ENCODE measurements at places on chromosomes 5 and 9.

DNA sequence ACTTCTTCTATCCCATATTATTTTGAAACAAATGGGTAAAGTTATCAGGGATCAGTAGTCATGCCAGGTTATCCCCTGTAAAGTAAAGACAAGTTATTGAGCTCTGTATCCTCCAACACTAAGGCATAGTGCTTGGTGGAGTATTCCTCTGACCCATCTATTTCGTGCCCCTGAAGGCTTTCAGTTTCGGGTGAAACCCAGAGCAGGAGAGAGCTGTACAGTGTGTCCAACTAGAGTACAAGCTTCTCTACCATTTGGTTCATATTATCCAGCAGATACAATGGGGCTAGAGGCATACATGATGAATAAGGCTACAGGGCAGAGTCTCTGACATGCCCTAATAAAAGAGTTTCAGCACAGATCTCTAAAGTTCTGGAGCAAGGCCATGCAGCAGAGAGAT, 3.2 kb upstream of the SLC22A4 start:
- no peak for DNase-seq

DNA sequence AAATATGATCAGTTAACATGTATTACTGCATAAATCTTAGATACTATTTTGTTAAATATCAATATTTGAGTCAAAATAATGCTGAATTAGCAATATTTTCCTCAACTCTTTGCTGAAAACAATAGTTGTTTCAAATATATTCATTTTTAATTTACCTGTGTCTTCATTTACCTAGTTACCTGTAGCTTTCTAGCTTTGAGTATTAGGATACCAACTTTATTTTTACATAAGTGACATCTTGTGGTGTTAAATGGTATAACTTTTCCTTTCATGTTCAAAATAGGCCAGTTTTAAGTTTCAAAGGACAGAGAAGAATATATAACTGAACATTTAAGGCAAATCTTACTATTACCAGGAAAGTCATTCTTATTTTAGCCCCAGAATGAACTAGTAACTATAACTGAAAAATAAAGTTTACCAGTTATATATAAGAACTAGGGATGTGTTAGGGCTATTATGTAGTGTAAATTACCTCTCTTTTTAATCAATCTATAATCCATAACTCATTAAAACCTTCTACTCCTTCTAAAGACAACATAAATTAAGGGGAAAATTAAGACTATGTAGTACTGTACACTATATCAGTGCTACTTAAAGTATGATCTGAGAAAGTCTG, 25.3 kb downstream of the AP3B1 start:
- peak; percentile 15 for DNase-seq

DNA sequence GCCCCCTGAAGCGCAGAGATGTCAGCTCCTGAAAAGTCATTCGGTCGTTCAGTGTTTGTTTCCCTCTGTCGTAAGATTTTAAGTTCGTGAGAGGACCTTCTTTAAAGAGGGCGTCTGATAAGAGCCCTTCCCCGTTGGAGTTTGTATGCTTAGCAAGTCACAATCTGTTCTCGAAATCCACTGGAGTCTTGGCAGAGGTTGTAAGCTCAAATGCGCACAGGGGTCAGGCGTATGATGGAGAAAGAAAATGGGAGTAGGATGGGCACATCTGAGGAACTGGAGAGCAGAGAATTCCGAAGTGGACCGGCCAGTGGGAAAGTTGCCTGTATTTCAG, 710 bp downstream of the HSD17B4 start:
- no peak for DNase-seq

- DNase-seq = no peak
These were observed 11.5 kb downstream of the HMGCS1 start for GRCh38 chr5:43301653-43302091.

- no peak for DNase-seq
These were observed 2.5 kb upstream of the RNF38 start for GRCh38 chr9:36402536-36402935.

DNA sequence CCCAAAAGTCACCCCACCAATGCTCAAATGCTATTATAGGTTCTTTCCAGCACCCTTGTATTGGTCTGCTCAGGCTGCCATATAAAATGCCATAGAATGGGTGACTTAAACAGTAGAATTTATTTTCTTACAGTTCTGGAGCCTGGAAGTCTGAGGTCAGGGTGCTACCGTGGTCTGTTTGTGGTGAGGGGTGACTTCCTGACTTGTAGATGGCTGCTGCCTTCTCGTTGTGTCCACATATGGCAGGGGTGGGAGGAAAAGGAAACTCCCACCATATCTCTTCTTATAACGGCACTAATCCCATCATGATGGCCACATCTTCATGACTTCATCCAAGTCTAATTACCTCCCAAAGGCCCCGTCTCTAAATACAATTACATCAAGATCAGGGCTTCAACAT, 257.8 kb upstream of the TARS1 start:
- no peak for DNase-seq

- no peak for DNase-seq
These were observed 458.2 kb downstream of the TMEM232 start for GRCh38 chr5:110268283-110268682.

DNA sequence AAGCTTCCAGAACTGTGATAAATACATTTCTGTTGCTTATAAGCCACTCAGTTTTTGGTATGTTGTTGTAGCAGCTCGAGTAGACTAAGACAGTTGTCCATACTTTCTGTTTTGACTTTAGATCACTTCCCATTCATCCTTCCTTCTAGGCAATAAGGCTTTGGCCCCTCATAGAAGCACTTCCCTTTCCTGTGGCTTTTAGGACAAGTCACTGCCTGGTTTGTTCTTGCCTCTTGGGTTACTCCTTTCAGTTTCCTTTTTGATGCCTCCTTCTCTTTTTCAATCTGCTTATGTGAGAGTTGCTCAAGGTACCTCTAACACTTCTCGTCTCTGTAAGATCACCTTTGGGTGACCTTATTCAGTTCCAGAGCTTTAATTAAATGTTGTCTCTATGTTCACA, 72.4 kb upstream of the NTRK2 start:
- DNase-seq = no peak

- no peak for DNase-seq
These were observed 139.2 kb downstream of the GABBR2 start for GRCh38 chr9:98569491-98569890.

GRCh38 chr9:1219284-1219683, 169.1 kb downstream of the DMRT2 start:
- DNase-seq = no peak

GRCh38 chr5:68245319-68245718, 29.8 kb downstream of the PIK3R1 start:
- no peak for DNase-seq

DNA sequence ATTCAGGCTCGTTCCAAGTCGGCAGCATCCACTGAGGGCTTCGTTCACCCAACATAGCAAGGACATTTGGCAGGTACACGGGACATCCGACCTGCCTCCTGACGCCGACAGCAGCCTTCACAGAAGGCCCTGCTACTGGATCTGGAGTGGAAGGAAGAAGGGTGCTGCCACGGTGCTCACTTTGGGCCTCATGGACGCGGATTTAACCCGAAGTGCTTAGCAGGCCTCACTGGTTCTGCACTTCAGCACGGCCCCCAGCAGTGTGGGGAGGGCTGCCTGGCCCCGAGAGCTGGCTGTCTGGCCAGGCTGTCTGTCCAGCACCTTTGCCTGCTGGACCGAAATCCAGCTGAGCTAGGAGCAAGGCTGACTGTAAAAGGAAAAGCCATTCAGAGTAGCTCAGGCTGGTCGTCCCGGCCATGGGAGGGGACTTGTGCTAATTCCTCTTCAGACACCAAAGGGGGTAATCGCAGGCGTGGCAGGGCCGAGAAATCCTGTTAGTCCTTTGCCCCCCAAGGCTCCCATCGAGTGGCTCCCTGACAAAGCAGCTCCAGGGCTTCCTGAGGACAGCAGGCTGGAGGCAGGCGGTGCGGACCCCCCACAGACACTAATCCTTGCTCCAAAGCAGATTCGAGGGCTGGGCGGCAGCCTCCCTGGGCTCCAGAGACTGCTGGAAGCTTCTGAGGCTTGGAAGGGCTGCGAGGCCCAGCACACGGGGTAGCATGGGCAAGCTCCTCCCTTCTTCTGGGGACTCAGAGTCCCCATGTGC, 11.1 kb upstream of the RXRA start:
- no peak for DNase-seq

- DNase-seq = no peak
These were observed 81.6 kb downstream of the NTNG2 start for GRCh38 chr9:132243156-132244074.

DNA sequence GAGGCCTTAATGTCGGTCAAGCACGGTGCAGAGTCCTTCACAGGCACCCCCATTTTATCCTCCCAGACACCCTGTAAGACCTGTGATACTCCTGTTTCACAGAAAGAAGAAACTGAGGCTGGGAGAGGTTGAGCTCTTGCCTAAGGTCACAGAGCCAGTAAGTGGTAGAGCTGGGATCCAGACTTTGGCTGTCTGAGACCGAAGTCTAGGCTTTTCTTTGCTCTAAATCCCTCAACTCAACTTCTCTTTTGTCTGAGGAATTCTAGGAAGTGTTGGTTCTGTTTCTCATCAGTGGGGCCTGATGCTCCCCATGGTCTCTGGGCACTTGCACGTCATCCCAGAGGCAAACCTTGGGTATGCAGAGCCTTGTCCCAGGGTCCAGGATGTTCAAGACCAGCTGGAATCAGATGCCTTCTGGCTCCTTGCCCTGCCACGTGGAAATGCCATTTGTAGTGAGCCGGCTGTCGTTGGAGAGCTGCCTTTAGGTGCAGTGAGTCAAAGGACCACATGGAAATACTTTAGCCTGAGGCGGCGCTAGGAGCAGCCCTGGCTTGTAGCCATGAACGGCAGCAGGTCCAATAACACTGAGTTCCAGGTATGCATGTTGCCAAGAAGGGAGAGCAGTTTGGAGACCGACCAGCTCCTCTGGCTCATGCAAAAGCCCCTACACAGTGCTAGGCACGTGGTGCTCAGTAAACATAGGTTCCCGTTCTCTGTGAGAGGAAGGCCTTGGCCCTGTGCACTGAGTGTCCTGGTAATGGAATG, 9.2 kb downstream of the DCANP1 start:
- no peak for DNase-seq

DNA sequence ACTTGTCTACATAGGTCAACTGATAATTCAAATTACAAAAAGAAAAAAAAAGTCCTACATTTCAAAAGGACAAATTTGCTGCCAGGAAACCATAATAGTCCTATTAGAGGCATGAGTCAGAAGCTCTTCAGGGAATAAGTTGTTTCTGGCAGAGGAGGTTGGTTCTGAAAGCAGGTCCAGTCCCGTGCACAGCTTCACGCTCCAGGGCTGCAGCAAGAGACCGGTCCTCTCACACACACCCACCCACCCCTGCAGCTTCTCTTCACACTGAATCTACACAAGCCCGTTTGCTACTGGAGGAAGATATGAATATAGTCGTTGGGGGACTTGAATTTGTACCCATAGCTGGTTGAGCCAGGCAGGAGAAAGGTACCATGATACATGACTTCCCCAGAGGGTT, 36.9 kb upstream of the SLC1A3 start:
- no peak for DNase-seq

DNA sequence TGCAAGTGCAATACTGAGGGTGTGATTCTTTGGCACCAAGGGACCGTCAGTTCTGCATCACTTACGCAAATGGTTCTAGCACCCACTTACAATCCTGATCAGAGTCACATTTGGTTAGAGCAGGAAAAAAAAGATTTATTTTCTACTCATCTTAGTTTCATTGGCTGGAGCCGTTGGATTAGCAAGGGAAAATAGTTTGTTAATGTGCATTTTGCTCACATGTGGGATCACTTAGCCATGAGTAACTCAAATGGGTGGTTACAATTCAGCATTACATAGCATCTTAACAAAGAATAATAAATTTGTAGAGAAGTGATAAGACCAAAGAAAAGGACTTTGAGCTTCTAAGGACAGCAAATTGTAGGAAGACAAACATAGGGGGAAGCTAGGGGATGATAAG, 216.9 kb downstream of the AUH start:
- DNase-seq = no peak

DNA sequence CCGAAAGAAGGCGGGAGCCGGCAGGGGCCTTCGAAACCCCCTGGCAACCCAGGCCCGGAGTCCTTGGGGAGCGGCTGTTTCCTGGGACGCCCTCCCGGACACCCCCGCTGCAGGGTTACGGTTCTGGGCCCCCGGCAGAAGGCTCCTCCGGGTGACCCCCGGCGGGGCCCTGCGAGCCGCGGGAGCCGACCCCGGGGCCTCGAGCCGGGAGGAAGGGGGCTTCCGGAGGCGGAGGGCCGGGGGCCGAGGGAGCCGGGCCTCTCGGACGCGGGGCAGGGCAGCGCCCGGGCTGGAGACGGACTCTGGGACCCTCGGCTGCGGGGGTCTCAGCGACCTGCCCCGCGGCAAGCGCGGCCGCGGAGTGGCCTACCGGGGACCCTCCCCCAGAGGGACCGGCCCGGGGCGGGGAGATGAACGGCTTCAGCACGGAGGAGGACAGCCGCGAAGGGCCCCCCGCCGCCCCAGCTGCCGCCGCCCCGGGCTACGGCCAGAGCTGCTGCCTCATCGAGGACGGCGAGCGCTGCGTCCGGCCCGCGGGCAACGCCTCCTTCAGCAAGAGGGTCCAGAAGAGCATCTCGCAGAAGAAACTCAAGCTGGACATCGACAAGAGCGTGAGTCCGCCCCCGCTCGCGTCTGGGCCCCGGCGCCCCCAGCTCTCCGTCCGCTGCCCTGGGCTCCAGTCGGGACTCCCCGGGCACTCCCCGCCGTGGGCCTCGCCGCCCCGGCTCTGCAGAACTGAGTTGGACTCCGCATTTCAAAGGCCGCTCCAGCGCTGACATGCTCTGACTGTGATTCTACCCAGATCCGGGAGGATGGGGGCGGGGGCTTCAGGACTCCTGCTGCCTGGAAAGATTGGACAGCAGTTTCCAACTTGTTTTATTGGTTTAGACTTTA, 645 bp downstream of the SAP30L start:
- DNase-seq = peak; percentile 35

- DNase-seq = no peak
These were observed 55.8 kb upstream of the RANBP3L start for GRCh38 chr5:36357391-36357975.

GRCh38 chr9:106801816-106802215, 61.1 kb upstream of the ZNF462 start:
- DNase-seq = no peak

DNA sequence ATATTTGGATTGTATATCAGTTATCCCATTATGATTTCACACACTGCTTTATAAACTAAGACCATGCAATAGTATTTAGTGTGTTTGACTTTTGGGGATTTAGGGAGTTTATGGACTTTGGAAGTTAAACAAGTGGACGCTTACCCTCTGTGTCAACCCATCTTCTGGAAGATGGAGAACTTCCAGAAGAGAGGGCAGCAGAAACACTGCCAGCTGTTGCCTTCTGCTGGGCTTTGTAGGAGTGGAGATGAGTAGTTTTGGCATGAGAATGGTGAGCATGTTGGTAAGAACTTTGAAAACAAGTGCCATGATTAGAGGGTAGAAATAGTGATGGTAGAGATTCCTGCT, 2.2 kb downstream of the DNAJC25 start:
- no peak for DNase-seq

DNA sequence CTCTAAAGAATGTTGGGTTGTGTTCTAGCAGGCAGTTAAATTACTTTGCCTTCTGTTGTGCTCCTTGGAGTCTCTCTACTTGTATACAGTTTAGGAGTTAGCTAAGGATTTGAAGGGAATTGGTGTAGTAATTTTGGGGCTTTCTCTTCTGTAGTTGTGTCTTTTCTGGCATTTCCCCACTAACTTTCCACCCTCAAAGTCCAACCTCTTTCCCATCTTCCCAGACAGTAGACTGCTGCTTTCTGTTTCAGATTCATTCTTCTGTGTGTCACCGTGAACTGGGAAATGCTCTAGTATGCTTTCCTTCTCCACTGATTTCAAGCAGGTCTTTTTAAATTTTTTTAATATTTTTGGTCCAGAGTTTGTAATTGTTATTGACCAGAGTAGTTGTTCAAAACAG, 4.5 kb upstream of the ANGPTL2 start:
- no peak for DNase-seq
